ENCODE measurements at places on chromosomes 16 and 17.

GRCh38 chr16:31224092-31224955, 7.4 kb upstream of the PYDC1 start:
- DNase-seq = no peak

- no peak for DNase-seq
Observed at GRCh38 chr17:80558046-80558445, 13.4 kb downstream of the RPTOR start.

- DNase-seq = no peak
Observed at GRCh38 chr16:1244881-1245280, 4.4 kb downstream of the TPSAB1 start.

DNA sequence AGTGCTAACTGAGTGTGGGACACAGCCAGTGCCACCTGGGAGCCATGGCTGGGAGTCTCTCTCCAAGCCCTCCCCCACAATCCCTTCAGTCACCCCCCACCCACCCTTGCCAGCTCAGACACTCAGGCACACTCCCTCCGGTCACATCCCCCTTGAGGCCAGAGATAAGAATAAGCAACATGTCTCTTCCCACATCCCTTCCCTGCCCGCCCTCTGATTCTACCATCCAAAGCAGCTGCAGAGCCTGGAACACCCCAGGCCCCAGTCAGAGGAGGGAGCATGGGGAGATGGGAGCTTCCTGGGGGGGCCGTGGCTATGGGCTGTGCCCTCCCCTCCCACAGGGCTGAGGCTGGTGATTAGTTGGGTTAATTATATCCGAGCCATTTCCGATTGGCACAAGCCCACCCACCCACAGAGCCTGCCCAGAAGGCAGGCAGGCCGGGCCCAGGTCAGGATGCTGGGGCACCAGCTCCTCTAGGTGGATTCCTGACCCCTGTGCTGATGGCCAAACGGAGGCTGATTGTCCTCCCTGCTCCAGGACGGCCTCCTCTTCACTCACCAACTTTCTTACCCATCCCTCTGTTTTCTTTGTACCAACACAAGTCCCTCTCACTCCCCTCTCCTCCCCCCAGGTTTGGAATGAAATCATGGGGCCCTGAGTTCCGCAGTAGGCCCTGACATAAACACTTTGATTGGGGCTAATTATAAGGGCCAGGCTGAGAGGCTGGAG, 28.6 kb upstream of the MEIOC start:
- no peak for DNase-seq

DNA sequence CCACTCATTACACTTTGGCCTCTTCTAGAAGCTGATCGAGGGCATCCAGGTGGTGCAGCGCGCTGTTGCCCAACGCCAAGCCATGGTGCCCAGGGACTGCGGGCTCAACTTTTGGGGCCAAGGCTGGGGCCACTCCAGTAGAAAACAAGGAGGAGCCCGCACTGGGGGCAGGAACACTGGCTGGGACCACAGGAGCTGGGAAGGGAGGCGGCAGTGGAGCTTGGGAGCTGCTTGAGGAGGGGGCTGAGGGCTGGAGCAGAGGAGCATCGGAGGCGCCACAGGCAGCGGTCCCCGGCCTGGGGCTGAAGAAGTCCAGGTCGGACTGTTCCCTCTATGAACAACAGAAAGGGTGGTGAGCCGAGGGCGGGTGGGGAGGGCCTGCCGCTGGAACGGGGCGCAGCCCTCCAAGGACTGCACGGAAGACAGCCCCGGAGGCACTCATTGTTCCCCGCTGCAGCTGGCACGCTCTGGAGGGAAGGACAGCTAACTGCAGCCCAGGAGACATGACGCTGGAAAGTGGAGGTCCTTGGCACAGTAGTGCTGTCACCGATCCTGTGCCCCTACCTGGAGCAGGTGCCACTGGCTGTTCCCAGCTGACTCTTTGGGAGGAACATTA, 21.5 kb downstream of the GGA3 start:
- DNase-seq = no peak

- no peak for DNase-seq
Observed at GRCh38 chr16:78624366-78624765, 524.9 kb downstream of the WWOX start.

DNA sequence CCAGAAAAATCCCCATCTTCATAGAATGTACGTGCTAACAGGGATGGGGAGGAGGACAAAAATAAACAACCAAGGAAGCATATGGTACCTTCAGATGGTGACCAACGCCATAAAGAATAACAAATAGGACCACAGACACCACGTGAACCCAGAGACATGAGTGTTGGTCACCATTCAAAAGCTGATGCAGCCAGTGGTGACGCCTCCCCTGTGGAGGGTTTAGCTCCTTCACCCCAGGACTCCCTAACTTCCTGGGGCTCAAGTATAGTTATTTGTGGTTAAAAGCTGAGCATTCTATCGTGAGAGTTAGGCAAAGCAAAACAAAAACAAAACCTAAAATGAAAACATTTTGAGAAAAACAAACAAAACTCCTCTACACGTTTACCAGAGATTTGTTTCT, 184.7 kb downstream of the SOX9 start:
- no peak for DNase-seq

DNA sequence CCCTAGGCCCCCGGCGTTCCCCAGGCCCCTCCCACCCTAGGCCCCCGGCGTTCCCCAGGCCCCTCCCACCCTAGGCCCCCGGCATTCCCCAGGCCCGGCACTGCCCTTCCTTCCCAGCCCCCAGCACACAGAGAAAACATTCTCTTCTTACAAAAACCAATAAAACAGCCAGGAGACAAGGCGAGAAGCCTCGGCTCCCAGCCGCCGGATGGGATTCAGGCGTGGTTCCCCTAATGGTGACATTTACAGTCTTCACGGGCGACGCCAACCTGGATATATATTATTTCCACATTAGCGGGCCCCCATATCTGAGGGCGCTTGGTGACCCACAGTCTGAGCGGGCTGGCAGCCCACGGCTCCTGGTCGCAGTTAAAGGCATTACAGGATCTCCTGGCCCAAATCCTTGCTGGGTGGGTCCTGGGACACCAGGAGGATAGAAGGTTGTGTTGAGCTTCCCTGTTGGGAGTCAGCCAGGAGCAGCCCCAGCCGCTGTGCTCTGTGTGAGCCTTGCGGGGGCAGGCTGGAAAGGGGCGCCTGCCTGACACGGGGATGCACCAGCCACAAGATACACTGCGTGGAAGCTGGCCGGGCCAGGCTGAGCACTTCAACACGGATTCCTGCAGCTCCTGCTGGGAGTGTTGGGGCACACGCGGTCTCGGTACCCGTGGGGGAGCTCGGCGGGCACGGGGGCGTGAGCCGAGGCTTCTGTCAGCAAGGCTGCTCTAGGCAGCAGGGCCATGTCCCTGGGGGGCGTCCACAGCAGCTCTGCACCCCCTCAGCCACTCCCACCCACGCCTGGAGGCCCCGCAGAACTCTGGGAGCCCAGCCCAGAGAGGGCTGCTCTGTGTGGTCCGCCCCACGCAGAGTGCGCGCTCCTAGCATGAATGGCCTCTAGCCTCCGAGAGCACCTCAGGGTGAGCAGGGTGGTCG, 83.7 kb downstream of the LMF1 start:
- no peak for DNase-seq

DNA sequence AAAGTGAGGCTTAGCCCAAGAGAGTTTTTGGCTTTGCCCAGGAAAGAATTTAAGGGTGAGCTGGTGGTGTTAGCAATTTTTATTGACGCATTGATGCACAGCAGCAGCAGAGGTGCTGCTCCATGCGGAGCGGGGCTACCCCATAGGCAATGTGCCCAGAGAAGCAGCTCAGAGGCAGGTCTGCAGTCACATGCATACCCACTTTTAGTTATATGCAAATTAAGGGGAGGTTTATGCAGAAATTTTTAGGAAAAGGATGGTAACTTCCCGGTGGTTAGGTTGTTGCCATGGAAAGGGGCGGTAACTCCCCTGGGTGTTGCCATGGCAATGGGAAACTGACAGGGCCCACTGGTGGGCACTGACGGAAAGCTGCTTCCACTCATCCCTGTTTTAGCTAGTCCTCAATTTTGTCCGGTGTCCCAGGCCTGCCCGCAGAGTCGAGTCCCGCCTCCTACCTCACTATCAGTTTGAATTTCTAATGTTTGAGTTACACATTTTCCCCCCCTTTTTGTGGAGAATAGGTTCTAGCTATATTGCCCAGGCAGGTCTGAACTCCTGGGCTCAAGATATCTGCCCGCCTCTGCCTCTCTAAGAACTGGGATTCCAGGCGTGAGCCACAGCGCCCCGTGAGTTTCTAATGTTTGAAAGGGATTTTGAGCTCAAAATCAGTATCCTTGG, 10.4 kb upstream of the GJD3 start:
- DNase-seq = no peak

- peak; percentile 34 for DNase-seq
Observed at GRCh38 chr17:82031303-82031884, at the start of gene RAC3. Gene RAC3 (plus strand): TSS chr17:82031678. CDS start chr17:82031762, 84 bp downstream.

DNA sequence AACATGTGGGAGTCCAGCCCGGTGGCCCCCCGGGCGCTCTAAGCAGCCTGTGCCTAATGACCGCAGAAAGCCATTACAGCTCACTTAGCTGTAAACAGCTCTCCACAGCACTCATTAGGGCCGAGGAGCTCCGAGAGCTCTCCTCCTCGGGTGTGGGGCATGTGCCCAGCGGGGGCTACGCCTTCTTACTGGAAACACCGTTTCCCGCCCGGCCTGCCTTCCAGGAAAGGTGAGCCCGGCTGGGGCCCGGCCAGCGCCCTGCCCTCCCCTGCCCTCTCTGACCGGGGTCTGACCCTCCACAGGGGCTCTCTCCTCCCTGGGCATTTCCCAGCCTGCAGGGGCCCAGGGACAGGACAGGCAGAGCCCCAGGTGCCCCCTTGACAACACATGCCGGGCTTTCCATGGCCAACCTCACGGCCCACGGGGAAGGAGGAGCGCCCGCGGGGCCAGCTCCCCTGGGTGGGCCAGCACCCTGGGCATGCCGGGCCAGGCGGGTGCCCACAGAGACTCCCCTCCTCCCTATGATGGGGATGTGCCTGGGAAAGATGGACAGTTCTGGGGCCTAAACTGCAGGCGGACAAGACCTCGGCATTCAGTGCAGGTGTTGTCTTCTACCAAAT, 72.6 kb downstream of the SDK2 start:
- DNase-seq = no peak

DNA sequence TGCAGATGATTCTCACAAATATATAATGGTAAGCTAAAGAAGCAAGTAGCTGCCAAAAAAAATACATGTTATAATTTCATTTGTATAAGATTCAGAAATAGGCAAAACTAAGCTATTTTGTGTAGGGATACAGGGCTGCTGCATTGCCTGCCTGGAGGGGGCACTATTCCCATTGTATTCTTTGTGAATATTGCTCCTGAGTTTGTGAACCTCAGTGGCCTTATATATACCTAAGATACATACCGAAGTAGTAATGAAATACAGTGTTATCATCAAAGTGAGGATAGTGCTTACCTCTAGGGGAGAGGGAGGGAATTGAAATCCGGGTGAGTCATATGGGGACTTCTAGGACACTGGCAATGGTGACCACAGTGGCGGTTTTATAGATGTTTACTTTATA, 53.5 kb downstream of the C17orf58 start:
- DNase-seq = no peak

- no peak for DNase-seq
Observed at GRCh38 chr17:52156576-52157570, 1.6 kb downstream of the CA10 start.

DNA sequence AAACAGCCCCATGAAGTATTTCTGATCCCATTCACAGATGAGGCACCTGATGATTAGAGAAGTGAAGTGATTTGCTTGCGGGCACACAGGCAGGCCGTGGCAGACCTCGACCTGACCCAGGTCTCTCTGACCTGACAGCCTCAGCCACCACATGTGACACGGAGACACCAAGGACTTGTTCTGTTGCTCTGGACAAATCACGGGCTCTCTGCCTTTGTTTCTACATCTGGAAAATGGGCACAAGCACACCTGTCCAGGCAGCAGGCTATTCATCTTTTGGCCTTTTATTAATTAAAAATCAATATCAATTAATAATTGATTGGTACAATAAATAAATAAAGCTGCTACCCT, 3.4 kb downstream of the MAP3K14 start:
- no peak for DNase-seq

GRCh38 chr17:80899402-80900268, 92.0 kb upstream of the CHMP6 start:
- peak; percentile 24 for DNase-seq

DNA sequence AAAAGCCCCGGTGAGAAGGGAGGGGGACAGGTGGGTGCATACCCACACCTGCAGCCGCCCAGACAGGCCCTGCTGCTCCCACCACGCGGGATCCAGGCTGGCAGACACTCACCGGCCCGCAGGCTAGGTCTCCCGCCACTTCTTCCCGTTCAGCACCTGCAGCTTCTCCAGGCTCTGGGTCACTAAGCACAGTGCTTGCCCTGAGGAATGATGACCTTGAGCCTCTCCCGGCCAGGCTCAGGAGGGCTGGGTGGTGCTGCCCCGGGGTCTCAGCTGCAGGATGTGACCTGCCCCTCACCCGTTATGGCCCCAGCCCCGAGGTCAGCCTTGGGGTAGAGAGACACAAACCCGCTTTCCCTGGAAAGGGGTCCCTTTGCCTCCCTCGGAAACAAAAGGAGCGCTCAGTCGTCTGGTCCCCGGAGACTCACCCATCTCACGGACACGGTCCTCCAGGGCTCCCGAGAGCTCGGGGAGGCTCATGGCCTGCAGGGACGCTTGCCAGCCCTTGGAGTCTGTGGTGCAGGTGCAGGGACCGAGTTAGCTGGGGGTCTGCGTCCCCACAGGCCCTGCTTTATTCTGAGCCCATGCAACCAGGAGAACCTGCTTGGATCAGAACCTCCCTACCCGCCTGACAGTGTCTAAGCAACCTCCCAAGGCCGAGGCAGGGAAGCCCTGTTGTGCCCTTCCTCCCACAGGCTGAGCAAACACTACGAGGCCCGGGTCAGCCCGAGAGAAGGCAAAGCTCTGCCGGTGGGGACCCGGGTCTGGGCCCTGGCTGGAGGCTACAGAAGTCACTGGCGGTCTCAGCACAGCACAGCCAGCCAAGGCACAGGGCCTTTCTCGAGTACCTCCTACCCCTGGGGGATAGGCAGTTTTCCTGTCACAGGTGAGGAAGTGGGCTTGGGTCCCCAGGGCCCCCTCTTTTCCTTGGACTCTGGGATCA, 3.8 kb downstream of the NUDT16L1 start:
- no peak for DNase-seq

GRCh38 chr16:2335286-2335895, 5.1 kb downstream of the ABCA3 start:
- DNase-seq = no peak

- DNase-seq = peak; percentile 81
Observed at GRCh38 chr16:67514382-67514828, 14.2 kb upstream of the RIPOR1 start.

GRCh38 chr16:67393111-67393787, at the start of gene TPPP3:
Gene TPPP3 (minus strand): TSS chr16:67393498. CDS start chr16:67391111, 2,387 bp downstream.
- DNase-seq = peak; percentile 76

- peak; percentile 78 for DNase-seq
Observed at GRCh38 chr16:83470416-83470815, 337.4 kb upstream of the HSBP1 start.

DNA sequence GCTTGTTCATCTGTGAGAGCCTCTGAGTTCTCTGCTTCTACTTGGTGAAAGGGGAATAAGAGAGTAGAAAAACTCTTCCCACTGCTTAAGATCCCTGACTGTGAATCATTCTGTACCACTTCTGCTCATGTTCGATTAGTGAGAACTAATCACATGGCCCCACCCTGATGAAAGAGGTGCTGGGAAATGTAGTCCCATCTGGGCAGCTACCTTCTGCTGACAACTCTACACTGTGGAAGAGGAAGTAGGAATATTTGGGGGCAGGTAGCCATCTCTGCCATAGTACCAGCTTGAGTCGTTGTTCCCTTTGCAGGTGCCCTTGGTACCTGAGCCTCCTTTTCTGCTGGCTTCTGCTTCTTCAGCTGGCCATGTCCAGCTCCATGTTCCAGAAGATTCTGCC, 29.9 kb downstream of the NKD1 start:
- no peak for DNase-seq

GRCh38 chr17:77036841-77037381, 103.9 kb upstream of the SEC14L1 start:
- DNase-seq = no peak

GRCh38 chr17:31072186-31072585, 22.6 kb upstream of the NF1 start:
- peak; percentile 41 for DNase-seq

All from fibroblast of skin of scalp (primary cell).